ENCODE measurements at places on chromosomes 1 and 21. TPM values are rescaled to one million over a fixed set of nuclear protein-coding genes. Genes with fewer than 3 reads are reported as not detected.

ZNF695 gene
- 0.06 TPM for total RNA-seq

TBX15 gene
- 0.14 TPM for total RNA-seq

CAMK1G gene
- 0.52 TPM for total RNA-seq

DNA sequence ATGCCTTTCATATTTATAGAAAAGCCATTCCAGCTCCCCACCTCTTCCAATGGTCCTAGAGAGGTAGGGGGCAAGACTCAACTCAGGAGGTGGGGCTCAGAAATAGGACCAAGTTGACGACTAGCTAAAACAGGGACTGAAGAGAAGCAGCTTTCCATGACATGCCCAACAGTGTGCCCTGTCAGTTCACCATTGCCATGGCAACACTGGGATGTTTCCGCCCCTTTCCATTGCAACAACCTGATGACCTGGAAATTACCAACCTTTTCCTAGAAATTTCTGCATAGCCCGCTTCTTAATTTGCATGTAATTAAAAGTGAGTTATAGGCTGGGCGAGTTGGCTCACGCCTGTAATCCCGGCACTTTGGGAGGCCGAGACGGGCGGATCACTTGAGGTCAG, 22.4 kb upstream of the INTS3 start:
- H3K36me3 ChIP-seq = no peaks in the 10 kb centered on the region
- no peak for DNase-seq
- H3K27ac ChIP-seq = no peak overlapping the region
- no peak overlapping the region for H3K4me3 ChIP-seq
- H3K27me3 ChIP-seq = no peaks in the 10 kb centered on the region

OR2L2 gene
- total RNA-seq = not detected

DNA sequence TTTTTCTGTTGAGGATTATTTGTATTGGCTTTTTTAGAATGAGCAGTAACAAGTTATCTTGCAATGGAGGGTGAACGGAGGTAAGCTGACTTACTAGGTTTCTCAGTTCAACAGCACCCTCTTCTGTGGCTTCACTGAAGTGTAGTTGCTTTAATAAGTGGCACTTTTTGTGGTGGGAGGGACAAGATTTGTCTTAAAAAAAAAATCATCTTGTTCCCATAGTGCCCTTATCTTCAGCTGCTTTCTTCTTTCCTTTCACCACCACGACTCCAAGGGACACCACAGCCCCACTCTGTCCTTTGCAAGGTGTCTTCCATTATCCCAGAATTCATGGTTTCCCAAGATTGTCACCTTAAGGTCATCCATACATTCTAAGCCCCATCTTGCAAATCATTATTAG, 92.9 kb downstream of the PIGK start:
- H3K36me3 ChIP-seq = no peaks in the 10 kb centered on the region
- no peak for DNase-seq
- no peaks in the 10 kb centered on the region for H3K4me1 ChIP-seq
- H3K4me3 ChIP-seq = no peak overlapping the region

MCOLN2 gene
- total RNA-seq = 0.70 TPM

ENO1 gene
- total RNA-seq = 160 TPM

DNA sequence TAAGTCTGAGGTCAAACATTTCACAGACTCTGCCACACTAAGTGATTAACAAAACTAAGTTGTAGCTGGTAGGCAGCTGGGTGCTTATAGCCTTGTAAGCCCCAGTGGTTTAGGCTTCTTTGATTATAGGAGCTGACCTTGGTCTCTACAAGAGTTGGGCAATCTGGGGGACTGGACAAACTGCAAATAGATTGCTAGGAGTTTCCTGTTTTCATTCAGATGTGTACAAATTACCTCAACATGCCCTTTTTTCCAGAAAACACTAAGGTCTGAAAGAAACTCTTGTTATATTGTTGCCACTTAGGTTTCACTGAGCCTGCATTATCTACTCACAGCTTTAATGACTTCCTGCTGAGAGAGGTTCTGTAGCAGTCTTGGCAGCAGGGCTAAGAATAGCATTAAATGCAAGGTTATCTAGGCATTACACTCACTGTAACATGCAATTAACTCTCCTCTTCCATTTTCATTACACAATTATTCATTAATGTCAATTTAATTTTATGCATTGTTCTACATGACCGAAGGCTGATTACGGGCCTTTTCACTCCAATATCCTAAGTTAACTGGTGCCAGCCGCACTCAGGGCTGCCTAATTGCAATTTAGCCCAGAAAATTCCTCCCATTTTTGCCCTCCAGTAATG, 314.0 kb downstream of the LMO4 start:
- H3K27ac ChIP-seq = no peak overlapping the region
- no peak for DNase-seq
- H3K27me3 ChIP-seq = no peaks in the 10 kb centered on the region
- H3K36me3 ChIP-seq = no peaks in the 10 kb centered on the region
- H3K4me3 ChIP-seq = no peak overlapping the region
- H3K4me1 ChIP-seq = no peaks in the 10 kb centered on the region

- no peaks in the 10 kb centered on the region for H3K4me1 ChIP-seq
- peaks cover 16% of the 10 kb centered on the region for H3K36me3 ChIP-seq
- no peak for DNase-seq
- no peaks in the 10 kb centered on the region for H3K27me3 ChIP-seq
These were observed 21.6 kb downstream of the MECR start for GRCh38 chr1:29209173-29209572.

DNA sequence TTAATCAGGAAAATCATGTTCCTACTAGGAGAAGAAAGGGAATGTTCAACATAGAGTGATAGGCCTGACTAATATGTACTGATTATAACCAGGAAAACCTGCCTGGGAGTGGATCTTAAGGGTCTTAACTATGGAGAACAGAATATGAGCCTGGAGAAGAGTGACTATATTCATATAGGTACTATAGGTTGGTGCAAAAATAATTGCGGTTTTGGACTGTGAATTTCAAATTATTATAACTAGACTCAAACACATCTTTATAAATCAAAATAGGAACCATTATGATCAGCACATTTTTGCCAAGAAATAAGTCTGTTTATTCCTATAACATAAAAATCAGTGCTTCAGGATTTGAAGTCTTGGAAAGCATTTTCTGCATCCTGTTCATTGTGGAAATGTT, 189.8 kb upstream of the ADAMTS5 start:
- H3K27ac ChIP-seq = no peak overlapping the region
- no peak overlapping the region for H3K4me3 ChIP-seq
- no peaks in the 10 kb centered on the region for H3K36me3 ChIP-seq
- no peaks in the 10 kb centered on the region for H3K27me3 ChIP-seq
- no peaks in the 10 kb centered on the region for H3K4me1 ChIP-seq

GNAT2 gene
- not detected for total RNA-seq

GRCh38 chr1:226519716-226520598, 28.6 kb upstream of the STUM start:
- DNase-seq = no peak
- no peak overlapping the region for H3K27ac ChIP-seq
- H3K36me3 ChIP-seq = no peaks in the 10 kb centered on the region
- H3K4me3 ChIP-seq = no peak overlapping the region
- no peaks in the 10 kb centered on the region for H3K4me1 ChIP-seq
